ENCODE measurements at places on chromosomes 13 and 19.
A peak's percentile ranks its signal among the peaks of the same experiment; 100 is the strongest.

- DNase-seq = no peak
These were observed 25.0 kb upstream of the LAMP1 start for GRCh38 chr13:113272031-113272430.

DNA sequence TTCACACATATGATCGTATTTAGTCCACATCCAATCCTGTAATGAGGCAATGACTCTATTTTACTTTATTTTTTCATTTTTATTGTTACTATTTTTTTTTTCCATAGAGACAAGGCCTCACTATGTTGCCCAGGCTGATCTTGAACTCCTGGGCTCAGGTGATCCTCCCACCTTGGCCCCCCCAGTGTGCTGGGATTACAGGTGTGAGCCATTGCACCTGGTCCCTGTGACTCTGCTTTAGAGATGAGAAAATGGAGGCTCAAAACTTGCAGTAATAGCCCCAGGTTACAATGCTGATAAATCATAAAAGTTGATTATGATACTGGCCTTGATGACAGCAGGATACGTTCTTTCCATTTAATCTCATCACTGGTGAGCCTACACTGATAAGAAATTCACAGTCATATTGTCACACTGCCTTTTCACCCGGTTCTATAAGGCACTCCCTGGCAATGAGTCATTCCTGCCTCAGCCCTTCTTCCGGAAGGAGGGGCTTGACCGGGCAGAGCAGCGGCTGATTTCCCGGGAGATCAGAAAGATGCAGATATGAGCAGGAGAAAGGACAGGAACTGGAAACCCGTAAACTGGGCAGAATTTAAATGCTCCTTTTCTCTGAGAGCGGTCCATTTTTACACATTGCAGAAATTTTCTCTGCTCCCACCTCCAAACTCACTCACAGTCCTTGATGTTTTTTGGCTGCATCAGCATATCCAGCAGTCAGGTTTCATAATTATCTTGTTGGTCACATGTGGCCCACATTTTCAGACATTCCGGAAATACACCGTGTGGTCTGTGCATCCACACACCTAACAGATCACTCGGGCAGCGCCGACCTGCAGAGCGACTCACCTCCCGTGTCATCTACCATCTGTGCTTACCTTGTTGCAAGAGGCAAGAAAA is 616.4 kb downstream of the EFNB2 start:
- no peak for DNase-seq

- DNase-seq = no peak
These were observed 10.1 kb downstream of the RGCC start for GRCh38 chr13:41467425-41467945.

DNA sequence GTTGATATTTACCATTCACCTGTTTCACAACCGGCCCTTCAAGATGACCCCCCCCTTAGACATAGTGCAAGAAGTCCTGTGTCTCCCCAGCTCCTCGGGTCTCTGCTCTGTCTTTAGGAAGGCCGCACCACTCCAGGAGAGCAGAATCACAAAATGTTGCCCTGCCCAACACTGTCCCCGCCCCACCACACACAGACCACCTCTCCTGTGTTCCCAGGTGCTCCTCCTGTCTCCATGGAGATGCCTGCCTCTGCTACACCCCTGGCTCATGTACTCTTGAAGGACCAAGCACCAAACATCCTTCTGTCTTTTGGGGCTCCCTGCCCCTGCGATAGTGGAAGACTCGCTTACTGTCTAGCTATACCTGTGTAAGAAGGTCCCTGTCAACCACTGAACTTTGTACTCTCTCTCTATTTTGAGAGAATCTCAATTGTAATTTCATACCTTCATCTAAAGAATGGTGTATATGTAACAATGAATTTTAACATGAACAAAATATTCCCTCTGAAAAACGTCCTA is 9.6 kb upstream of the TNFRSF19 start:
- DNase-seq = no peak

DNA sequence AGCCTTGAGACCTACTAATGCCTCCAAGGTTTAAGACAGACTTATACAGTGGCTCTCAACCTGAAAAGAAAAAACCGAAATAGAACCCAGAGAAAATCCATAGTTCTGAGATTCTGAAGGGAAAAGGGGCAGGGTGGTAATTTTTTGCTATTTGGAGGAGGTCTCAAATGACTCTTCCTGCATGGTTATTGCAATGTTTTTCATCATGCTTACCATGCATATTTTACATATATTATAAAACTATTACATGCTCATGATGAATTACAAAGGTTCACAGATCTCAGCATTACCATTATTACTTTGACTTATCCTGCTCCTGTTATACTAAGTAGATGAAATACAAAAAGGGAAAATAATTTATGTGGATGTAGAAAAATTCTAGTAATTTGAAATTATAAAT is 47.6 kb downstream of the N4BP2L2 start:
- DNase-seq = no peak

DNA sequence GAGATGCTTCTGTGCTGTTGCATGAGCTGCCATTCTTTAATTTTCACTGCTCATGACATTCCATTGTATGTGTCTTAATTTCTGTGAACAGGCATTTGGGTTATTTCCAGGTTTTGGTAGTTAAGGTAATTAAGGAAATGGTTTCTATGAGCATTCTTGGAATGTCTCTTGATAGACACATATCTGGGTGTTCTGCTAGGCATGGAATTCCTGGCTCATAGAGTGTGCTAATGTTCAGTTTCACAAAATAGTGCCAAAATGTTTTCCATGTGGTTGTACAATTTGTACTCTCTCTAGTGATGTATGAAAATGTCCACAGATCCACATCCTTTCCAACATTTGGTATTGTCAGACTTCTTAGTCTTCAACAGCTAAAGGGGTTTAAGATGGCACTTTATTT is 680.9 kb upstream of the SGCG start:
- DNase-seq = no peak

- DNase-seq = no peak
These were observed 94.5 kb downstream of the LIG4 start for GRCh38 chr13:108120856-108121255.

DNA sequence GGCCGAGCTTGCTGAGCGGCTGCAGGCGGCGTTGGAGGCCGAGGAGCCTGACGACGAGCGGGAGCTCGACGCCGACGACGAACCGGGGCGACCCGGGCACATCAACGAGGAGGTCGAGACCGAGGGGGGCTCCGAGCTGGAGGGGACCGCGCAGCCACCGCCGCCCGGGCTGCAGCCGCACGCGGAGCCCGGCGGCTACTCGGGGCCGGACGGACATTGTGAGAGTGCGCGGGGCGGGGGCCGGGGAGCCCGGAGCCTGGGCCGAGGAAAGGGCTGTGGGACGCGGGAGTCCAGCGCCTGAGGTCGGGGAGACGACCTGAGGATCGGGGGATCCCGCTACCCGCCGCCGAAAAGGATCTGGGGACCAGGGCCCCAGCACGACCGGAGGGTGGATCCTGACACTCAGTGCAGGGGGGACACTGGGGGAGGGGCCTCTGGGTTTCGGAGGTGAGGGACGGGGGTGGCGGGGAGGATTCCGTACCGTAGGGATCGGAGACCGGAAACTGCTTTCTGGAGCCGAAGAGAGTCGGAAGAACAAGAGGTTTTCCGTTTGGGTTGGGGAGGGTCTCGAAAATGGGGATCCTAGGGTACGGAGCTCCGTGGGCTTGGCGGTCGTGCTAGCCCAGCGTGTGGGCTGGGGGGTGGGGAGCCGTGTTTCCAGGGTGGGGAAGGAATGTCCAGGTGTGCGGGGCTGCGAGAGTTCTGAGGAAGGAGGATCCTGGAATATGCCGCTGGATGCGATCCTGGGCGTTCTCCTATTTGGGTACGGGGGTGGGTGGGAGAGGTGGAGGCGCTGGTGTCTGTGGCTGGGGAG is 616 bp downstream of the HNRNPUL1 start:
- DNase-seq = peak; percentile 33

DNA sequence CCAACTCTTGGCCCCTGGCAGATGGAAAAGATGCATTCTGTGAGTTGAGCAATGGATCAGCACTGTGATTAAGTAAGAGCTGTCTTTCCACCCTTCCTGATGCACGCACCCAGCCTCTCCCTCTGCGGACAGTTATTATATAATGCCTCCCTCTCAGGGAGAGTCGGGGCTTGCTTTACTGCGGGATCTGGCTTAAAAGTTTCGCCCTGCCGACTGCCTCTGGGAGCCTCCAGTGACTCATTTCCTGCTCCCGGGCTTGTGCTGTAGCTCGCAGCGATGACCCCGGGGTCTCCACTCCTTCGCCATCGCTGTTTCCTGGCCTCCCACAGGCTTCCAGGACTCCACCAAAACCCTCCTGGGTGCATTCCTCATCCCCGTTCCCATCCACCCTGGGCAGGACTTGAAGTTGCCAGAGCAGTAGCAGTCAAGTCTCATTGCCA is 107.4 kb upstream of the SLC7A1 start:
- DNase-seq = no peak

GRCh38 chr19:7214324-7215089 is 79.7 kb downstream of the INSR start:
- DNase-seq = no peak

GRCh38 chr19:6736169-6736916 is 1.0 kb downstream of the GPR108 start:
- peak; percentile 47 for DNase-seq

- no peak for DNase-seq
These were observed 6.0 kb downstream of the STK24 start for GRCh38 chr13:98570929-98571372.

DNA sequence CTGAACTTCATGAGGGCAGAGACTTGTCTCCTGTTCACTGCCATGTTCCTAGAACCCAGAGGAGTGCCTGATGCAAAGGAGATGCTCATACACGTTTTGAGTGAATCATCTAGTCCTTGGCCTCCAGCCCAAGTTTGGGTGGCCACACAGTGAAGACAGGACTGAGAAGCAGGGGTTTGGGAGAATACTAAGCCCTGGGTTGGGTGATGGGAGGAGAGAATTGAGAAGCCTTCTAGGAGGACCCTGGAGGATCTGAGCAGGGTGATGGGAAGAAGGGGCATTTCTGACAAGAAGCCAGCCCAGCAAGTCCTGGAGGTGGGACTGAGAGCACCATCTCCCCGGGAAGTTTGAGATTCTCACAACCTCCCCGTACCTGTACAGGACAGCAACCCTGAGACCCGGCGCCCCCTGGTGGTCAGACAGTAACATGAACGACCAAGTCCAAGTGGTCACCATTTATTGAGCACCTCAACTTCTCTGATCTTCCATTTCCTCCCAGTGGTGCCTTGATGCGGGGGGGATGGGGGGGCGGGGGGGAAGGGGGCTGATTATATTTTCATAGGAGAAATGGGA is 11.0 kb downstream of the CTU1 start:
- peak; percentile 69 for DNase-seq

DNA sequence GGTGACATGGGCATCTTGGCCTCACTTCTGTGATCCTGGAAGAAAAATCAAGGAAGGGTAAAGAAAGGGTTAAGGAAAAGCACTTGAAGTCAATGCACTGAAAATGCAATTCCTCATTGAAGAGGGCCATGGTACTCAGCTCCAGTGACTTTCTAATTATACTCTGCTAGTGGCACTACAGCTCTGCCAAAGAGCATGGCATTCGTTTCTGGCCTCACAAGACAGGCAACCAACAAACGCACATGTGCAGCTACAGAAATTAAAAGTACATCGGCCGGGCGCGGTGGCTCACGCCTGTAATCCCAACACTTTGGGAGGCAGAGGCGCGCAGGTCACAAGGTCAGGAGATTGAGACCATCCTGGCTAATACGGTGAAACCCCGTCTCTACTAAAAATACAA is 21.8 kb downstream of the SACS start:
- no peak for DNase-seq

DNA sequence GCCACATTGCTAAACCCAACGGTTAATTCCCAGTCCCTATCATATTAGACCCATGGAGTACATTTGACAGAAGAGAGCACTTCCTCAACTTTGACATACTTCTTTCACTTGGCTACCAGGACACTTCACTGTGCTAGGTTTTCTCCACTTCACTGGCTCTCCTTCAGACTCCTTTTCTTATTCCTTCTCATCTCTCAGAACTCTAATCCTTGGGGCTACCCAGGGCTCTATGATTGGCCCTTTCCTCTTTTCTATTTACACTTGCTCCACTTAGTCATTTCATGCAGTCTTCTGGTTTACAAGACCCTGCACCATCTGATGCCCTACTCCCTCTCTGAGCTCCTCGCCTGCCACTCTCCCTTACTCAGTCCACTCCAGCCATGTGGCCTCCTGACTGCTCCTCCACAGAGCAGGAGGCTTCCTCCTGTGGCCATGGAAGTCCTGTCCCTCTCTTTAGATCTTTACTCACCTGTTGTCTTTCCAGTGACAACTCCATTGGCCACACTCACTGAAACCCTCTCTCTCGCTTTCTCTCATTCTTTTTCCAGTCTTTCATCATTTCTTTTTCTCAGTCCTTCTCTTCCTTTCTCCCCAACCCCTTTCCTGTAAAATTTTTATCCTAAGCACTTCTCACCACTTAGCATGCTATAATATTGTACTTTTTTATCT is 90.4 kb downstream of the TBC1D4 start:
- no peak for DNase-seq

- no peak for DNase-seq
These were observed 468.9 kb downstream of the UQCRFS1 start for GRCh38 chr19:28744014-28744413.

DNA sequence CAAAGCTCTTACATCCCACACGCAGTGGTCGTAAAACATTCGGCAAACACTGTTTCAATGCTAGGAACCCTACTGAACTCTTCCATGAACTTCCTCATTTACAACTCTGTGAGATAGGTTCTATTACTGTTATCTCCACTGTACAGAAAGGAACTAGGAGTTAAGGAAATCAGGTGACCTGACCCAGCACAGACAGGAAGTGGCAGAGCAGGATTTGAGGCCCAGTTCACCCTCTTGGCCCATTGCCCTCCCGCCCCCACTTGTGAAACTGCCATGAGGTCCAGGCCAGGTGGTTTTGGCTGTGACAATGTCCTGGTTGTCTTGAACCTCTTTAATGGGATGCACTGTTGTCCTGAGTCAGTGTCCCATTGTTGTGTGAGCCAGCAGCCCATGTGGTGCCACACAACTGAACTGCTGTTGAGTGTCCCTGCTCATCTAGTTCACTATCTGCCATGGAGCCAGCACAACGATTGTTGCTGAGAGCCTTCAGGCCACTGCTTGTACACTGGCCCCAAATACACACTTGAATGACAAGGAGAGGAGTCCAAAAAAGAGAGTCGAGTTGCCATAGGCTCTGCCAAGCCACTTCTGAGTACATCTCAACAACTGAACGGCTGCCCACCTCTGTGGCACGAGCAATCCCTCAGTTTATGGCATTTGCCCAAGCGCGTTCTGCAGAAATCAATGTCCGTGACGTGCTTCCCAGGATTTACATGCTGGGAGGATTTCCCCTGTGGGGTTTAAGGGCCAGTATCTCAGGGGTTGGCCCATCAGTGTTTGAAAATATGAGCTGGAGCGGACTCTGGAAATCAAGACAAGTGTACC is 484.6 kb downstream of the TSHZ3 start:
- no peak for DNase-seq

DNA sequence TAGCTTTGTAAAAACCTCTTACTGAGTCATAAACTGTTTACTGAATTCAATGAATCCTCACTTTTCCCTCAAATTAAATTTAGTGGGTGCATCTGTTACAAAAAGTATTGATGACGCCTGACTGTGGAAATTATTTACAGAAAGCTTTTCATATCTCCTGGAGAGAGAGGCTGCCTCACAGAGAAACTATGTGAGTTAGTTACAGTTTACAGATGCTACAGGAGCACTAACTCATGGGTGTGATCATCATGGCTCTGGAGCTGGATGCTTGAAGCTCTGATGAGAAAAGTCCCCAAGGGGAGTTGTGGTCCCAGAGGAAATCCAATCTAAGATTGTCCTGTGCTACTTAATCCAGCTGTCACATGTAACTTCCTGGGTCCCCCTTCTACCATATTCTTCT is 590.8 kb downstream of the LMO7 start:
- no peak for DNase-seq

- DNase-seq = no peak
These were observed 718.5 kb downstream of the SLITRK6 start for GRCh38 chr13:85080691-85081090.
